Liver (tissue), 10 donors: ENCODE measurements at places on chromosomes 6 and 20. TPM values are rescaled to one million over a fixed set of nuclear protein-coding genes. Genes with fewer than 3 reads are reported as not detected.

GRCh38 chr6:157120534-157121232 is 202.6 kb downstream of the TMEM242 start:
- DNase-seq, result no peak

- DNase-seq, result no peak
Observed at GRCh38 chr6:35790683-35791082, 6.4 kb downstream of the CLPS start.

GRCh38 chr6:113809826-113810225 is 47.3 kb upstream of the MARCKS start:
- DNase-seq, result no peak

- DNase-seq, result no peak
Observed at GRCh38 chr20:60255866-60256265, 297.6 kb downstream of the CDH26 start.

GRCh38 chr6:54073487-54073886 is 37.8 kb upstream of the MLIP start:
- DNase-seq, result no peak

GRCh38 chr6:148947621-148948444 is 201.0 kb downstream of the UST start:
- DNase-seq, result peak; percentile 84

GRCh38 chr6:62612471-62612870 is 326.4 kb upstream of the KHDRBS2 start:
- DNase-seq, result no peak

DNA sequence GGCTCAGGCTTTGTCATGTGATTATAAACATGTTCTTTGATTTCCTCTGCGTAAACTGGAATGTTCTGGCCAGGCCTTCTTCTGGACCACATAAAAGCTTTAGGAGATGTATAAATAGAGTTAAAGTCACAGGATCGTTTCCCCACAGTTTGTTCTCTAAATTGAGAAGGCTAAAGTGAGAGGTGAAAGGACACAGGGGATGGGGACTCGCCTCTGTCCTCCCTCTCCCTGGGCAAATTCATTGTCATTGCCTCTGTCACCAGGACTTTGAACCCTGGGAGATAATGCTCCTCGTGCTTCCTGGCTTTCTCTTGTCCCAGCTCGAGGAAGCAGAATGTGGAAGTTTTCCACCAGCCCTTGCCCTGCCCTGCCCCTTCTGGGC is 20.3 kb upstream of the ZFAND3 start:
- no peak for DNase-seq

- DNase-seq, result no peak
Observed at GRCh38 chr6:109446541-109446940, 6.0 kb downstream of the SMPD2 start.

DNA sequence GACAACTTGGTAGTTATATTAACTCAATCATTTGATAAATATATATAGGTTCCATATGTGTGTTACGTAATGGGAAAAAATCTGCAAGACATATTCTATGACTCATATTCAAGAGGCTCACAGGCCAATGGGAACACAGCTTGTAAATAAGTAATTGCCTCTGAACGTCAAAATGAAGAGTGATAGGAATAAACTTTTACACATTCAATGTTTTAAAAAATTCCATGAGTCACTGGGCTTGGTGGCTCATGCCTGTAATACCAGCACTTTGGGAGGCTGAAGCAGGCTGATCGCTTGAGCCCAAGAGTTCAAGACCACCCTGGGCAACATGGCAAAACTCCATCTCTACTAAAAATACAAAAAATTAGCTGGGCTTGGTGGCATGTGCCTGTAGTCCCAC is 209.4 kb upstream of the MCHR2 start:
- no peak for DNase-seq

DNA sequence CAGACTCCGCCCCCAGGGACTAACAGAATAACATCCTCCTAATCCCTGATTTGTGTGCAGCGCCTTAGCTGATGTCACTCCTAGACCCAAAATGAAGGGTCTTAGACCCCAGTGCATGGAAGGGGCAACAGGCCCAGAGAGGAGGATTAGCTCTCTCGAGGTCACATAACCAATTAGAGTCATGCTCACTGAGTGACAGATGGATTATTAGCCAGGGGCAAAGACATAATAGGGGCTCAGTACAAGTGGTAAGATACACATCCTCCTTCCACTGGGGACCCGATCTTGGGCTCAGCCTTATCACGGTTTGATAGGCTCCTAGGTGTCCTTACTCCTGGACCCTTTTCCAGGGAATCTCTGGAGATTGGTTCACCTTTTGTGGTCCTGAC is 858 bp downstream of the TP53INP2 start:
- no peak for DNase-seq

- DNase-seq, result no peak
Observed at GRCh38 chr6:99879431-99879830, 114.6 kb downstream of the MCHR2 start.

GRCh38 chr6:38876475-38876874 is 161.4 kb downstream of the DNAH8 start:
- no peak for DNase-seq

DNA sequence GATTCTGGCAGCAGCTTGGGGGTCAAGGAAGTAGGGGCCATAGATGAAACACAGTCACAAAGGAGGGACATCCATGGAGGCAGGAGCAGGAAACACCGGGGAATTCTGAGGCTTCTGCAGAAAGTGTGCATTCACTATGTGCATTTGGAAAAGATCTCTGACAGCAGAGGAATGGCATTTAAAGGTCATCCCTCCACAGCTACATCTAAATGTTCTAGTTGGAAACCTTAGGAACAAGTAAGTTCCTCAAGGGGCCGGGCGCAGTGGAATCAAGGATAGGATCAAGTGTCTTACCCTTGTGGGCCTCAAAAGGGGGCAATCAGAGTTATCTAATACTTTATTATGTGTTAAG is 8.8 kb downstream of the C6orf136 start:
- no peak for DNase-seq

GRCh38 chr6:83430611-83431544 is at the start of gene ME1:
Gene ME1, minus strand, starts transcription at chr6:83431051. Its CDS starts 97 bp downstream, at chr6:83430954.
- peak; percentile 56 for DNase-seq

GRCh38 chr6:130223508-130223907 is 757 bp upstream of the SAMD3 start:
- DNase-seq, result peak; percentile 45

DNA sequence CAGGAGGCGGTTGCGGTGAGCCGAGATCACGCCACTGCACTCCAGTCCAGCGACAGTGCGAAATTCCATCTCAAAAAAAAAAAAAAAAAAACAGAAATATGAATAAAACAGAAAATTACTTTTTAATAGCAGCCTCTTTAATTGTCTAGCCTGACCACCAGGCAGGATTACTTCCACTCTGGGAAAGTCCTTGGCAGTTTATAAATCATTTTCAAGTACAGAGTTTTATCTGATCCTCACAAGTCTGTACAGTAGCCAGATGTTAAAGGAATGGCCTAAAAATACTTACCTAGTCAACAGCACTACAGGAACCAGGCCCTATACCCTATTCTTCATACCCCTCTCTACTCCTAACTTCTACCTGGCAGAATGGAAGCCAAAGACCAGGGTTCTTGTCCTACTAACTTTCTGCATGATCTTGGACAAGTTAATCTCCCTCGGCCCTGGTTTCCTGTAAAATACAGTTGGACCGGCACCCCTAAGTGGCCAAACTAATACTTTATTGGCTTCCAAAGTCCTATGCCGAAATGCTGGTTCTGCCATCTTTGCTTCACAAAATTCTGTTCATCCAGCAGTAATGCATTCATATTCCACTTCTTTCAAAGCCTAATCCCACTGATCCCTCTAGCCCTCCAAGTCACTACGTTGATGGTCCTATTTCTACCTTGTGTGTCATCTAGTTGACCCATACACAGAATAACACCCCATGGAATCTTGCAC is 1.9 kb downstream of the EIF2S2 start:
- DNase-seq, result no peak

GRCh38 chr20:60302875-60303274 is 344.7 kb downstream of the CDH26 start:
- no peak for DNase-seq

- DNase-seq, result no peak
Observed at GRCh38 chr20:50267041-50267865, 76.6 kb downstream of the CEBPB start.

CCN6 gene
- not detected for polyA plus RNA-seq

SLC22A2 gene
- not detected for polyA plus RNA-seq

KIAA1755 gene
- 0.29 TPM for polyA plus RNA-seq

BEND6 gene
- not detected for polyA plus RNA-seq

PAK5 gene
- polyA plus RNA-seq, result 0.02 TPM

TGM3 gene
- polyA plus RNA-seq, result not detected

GPX5 gene
- polyA plus RNA-seq, result not detected
